CD4-positive, alpha-beta T cell treated with Interleukin-6 for 4 hours (primary cell): ENCODE measurements at places on chromosomes 7 and 10.

DNA sequence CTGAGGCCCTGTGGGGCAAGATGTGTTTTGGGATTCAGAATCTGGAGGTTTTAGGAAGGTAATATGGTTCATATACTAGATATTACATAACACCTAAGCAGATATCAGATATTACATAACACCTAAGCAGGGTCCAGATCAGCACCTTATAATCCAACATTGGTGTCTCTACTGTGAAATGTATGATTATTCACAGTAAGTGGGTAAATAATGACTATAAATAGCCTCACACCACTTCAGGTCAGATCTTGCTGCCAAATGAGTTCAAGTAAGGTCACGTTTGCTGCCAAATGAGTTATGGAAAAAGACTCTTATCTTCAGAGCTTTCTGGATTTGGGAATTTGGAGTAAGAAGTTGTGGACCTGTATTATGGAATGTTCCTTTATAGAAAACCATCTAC lies 14.6 kb downstream of the ADRB1 start:
- DNase-seq, result no peak

DNA sequence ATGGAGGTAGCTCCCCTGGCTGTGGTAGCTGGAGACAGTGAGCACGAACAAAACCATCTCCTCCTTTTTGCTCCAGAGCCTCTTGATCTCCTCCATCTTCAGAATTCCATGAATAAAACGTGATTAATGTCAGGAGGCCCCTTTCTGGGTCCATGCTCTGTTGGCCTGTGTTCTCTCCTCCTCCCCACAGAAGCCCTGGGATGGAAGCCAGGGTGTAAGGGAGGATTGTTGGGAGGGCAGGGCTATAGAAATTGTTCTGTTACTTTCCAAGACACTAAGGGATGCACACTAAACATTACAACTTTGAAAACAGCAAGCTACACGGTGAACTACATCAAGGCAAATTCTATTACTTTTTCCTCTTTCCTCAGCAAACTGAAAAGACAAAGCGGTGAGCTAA lies 96.3 kb downstream of the RNF216 start:
- no peak for DNase-seq

DNA sequence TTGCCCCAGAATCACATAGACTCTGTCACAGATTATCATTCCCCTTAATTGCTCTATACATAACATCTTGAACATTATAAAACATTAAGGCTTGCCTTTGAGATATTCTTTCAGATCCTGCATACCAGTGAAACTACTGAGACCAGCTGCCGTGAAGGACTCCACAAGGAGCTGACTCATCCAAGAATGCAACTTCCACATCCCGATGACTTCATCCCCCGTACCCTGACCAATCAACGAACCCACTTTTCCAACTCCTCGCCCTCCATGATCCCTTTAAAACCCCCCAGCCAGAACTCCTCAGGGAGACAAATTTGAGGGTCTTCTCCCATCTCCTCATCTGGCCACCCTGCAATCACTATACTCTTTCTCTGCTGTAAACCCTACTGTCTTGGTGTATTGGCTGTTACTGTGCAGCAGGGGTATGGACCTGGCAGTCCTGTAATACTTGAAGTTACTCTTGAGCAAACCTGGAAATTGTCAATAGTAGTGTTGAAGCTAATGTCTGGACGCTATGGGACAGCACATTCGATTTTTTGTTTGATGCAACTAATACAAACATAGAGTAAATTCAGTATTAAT lies 49.8 kb downstream of the HTR5A start:
- DNase-seq, result no peak

DNA sequence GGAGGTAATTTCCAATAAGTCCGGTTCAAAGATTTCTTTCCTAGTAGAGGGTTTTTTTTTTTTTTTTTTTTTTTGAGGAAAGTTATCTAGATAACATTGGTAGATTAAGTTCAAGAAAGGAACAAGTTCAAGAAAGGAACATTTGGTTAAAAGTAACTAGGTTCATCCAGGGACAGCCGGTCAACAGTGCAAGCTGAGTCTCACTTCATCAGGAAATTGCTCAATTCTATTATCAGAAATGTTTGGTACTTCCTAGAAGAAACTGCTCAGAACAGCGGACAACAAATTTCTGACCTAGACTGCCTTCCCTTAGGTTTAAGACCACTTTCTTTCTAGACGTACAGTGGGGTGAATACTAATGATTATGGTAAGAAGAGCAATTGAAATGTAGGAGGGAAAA lies 3.7 kb upstream of the IL2RA start:
- no peak for DNase-seq

DNA sequence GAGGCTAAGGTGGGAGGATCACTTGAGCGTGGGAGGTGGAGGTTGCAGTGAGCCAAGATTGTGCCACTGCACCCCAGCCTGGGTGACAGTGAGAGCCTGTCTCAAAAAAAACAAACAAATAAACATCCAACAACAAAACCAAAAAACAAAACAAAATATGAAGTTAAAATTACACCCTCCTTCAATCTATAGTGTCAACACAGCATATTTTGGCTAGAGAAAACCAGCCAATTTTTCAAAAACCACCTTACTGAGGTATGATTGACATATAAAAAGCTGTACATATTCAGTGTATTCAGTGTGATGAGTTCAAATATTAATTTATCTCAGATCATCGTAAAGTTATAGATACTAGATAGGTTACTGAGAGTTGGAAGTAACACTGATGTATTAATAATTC lies 102.4 kb downstream of the ICA1 start:
- no peak for DNase-seq

- DNase-seq, result peak; percentile 83
These were observed at the start of gene ZNF777 for GRCh38 chr7:149460493-149461277. Gene ZNF777, minus strand, starts transcription at chr7:149461062. Its CDS starts 5,040 bp downstream, at chr7:149456022.

GRCh38 chr10:24425151-24425550 lies 216.2 kb downstream of the KIAA1217 start:
- no peak for DNase-seq

- no peak for DNase-seq
These were observed 89.7 kb upstream of the FAM20C start for GRCh38 chr7:102721-103120.

GRCh38 chr7:37916017-37916672 lies 472 bp downstream of the SFRP4 start:
- DNase-seq, result no peak

DNA sequence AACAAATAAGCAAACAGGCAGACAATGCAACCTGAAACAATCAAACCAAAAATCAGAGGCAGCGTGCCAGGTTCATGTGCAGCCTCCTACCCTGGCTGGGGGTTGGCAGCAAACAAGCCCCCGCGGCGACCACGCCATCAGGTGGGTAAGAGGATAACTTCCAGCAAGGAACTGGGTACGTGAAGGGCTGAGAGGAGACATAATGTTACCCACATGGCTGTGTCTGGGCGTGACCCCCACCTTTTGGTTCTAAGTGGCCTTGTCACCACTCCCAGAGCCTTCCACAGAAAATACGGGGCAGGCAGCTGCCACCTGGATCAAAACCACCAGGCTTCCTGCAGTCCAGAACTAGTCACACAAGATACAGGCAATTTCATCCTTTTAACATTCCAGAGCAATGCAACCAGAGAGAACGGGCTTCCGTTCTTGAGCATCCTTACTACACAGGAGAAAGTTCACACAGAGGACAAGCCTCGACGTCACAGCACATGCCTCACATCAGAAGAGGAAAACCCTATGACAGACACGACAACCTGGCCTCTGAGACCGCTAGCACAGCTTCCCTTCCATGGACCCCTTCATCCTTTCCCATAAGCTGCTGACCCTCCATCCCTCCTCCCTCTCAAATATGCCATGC lies 171.0 kb downstream of the GRID1 start:
- DNase-seq, result no peak

GRCh38 chr10:2616215-2616614 lies 451.1 kb upstream of the PFKP start:
- no peak for DNase-seq

DNA sequence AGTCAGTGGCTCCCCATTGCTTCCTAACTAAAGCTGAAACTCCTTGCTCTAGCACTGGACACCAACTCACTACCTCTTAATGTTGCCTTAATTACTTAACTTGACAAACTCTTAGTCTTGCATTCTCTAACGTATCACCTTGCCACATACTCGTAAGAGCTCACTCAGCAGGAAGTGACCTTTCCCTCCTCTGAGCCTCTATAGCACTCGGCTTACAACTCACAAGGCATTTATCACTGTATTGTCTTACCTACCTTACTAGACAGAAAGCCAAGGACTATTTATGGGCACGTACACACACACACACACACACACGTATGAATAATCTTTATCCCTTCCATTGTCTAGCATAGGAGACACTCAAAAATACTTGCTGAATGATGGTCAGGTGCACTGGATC lies 21.2 kb downstream of the CEP41 start:
- DNase-seq, result peak; percentile 35

GRCh38 chr10:68666280-68666760 lies 54.7 kb upstream of the CCAR1 start:
- DNase-seq, result no peak

DNA sequence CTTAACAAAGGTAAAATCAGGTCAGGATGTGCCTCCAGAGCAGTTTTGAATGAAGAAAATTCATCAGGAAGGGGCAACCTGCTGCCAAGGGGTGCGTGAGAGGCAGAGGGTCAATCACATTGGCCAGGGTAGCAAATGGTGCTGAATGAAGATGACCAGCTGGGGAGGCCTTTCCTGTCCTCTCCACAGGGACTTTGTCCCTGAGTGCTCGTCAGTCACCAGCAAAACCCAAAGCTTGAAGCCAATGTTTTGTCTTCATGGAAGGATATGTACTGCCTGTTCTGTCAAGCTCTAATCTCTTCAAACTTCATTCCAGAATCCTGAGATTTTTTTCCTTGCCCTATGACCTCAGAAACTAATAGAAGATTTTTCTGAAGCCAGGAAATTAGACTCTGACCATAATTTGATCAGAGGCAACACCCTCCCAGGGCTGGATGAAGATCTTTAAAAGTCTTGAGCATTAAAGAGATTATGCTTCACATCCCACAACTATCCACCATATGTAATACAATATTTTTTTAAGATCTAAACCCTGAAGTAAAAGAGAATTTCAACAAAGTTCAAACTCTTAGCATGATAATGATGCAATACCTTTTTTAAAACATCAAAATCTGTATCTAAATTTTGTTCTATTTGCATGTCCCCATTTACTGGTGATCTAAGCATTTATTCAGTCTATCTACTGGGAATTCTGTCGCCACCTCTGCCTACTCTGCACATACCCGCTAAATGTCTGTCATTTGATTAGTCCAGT lies 243.0 kb downstream of the SNX13 start:
- no peak for DNase-seq

- no peak for DNase-seq
These were observed 51.0 kb downstream of the PTTG1IP2 start for GRCh38 chr7:90520484-90520883.

DNA sequence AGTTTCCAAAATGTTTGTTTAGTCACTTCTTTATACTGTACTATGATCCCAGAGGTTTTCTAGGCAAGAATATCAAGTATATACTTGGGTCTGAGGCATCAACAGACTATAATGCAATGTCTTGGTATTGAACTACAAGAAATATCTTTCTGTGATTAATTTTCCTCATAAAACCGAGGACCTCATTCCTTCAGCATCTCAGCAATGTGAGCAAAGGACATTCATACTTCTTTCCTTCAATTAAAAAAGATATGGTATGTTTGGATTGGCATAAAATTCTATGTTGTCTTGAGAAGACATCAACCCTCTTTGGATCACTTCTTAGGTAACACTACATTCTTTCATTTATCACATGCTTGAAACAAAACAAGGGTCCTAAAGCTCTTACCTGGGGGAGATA lies 524.5 kb downstream of the PHTF2 start:
- DNase-seq, result no peak

- DNase-seq, result no peak
These were observed 92.0 kb upstream of the PRSS58 start for GRCh38 chr7:142349670-142350405.

GRCh38 chr7:158779061-158780000 lies 50.0 kb downstream of the ESYT2 start:
- DNase-seq, result no peak

DNA sequence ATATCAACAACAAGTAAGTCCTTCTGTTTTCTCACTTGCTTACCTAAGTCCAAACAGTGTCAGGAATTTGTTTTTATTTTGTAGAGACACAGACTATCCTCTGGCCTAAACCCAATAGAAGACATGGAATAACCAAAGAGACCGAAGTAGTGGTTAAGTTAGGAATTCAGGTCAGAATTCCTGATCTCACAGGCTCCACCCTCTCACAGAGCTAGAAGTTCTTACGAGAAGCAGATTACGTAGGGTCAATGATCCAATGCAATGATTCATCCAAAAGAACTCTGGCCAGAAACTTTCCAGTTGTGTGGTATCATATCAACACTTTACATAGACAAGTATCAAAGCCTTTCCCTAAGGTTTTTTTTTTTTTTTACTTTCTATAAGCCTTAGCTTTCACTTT lies 73.8 kb downstream of the IQUB start:
- DNase-seq, result no peak

DNA sequence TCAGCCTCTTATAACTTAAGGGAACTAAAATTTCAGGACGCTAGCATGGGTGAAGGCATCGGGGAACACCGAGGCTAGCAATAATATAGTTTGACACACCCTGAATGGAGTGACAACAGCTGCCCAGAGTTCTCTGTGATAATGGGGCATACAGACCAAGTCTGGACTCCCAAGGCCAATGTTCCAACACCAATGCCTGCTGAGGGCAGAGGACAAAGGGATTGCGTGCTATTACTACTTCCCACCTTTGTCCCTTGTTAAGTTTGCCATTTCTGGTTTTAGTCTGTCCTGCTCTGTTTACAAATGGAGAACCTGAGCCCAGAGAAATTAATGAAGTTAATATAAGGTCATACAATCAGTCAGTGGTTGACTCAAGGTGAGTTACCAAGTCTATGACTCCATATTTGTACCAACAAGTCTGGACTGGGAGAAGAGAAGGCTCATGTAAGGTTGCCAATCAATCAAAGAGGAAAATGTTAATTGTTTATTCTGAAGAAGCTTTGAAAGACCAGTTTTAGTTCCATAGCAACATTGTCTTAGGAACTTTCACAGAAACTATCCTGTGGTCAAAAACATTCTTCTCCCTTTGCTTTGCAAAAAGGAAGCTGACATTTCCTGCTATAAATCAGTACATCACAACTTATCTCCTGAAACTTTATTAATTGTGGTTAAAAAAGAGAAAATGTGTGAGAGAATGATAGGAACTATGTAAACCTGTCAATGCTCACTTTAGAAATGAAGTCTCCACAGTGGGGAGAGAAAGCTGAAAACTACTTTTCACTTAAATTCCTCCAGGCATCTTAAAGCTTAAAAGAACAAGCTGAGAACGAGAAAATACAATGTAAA lies 74.5 kb downstream of the CCDC6 start:
- DNase-seq, result no peak

DNA sequence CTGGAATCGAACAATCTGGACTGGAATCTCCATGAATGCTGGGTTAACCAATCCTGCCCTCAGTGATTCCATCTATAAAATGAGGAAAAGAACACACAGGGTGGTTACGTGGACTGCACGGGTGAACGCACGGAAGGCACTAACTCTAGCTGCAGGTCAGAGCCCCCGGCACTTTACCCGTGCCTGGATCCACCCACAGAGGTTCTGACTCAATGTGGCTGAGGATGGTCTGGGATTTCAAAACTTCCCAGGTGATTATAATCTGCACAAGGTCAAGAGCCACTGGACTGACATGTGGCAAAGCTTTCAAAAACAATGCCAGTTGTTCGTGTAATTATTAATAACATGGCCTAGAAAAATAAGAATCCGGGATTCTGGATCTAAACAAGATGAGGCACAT lies 29.2 kb downstream of the KIAA1549 start:
- DNase-seq, result no peak

GRCh38 chr10:49220031-49220430 lies 31.8 kb upstream of the TMEM273 start:
- no peak for DNase-seq

- no peak for DNase-seq
These were observed 16.0 kb upstream of the RASGEF1A start for GRCh38 chr10:43282881-43283280.

- DNase-seq, result no peak
These were observed 85.5 kb downstream of the ETV1 start for GRCh38 chr7:13904007-13904406.
